ENCODE measurements at places on chromosomes 1 and 21. TPM values are rescaled to one million over a fixed set of nuclear protein-coding genes. Genes with fewer than 3 reads are reported as not detected.

DNA sequence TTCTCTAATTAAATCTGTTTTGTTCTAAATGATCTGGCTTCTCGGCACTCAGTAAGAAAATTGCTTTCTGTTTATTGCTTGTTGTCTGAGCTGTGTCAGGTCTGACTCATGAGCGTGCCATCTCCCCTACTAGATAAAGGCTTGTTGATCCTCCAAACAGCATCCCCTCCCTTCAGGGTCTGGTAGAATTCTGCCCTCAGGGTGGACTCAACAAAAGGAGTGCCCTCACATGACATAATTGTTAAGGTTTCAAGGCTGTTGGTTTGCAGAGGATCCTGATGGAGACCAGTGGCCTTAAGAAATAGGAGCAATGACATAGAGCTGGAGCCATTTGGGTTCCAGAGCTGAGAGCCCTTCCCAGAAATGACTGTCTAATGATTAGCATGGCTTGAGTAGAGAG lies 36.0 kb upstream of the ATP2B4 start:
- no peaks in the 10 kb centered on the region for H3K36me3 ChIP-seq
- peaks cover 20% of the 10 kb centered on the region for H3K4me1 ChIP-seq
- DNase-seq: no peak
- no peaks in the 10 kb centered on the region for H3K27me3 ChIP-seq

DNA sequence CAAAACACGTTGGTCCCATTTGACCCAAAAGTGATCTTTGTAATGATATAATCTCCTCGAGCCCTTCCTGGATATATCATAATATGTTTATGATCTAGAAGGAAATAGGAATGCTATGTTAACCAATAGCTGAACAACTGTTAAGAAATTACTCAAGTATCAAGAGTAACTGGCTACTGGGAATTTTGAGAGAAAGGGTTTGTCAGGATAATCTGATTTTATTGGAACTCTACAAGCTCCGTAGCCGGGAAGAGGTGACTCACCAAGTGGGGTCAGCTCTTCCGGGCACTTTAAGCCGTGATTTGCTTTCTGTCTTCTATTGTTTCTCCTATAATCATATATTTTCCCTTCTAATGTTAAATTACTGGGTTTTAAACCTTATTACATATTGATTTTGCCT lies 250.5 kb upstream of the POGK start:
- no peaks in the 10 kb centered on the region for H3K36me3 ChIP-seq
- no peak overlapping the region for H3K4me3 ChIP-seq
- no peak overlapping the region for H3K27ac ChIP-seq
- no peaks in the 10 kb centered on the region for H3K27me3 ChIP-seq

GRCh38 chr1:167486090-167486824 lies 32.1 kb downstream of the CD247 start:
- H3K4me1 ChIP-seq: no peaks in the 10 kb centered on the region
- H3K36me3 ChIP-seq: no peaks in the 10 kb centered on the region
- no peaks in the 10 kb centered on the region for H3K27me3 ChIP-seq
- no peak for DNase-seq

GRCh38 chr1:230073371-230074035 lies 6.5 kb downstream of the GALNT2 start:
- no peaks in the 10 kb centered on the region for H3K36me3 ChIP-seq
- no peaks in the 10 kb centered on the region for H3K27me3 ChIP-seq
- peak; percentile 53 for DNase-seq
- no peak overlapping the region for H3K27ac ChIP-seq
- H3K4me3 ChIP-seq: no peak overlapping the region

DNA sequence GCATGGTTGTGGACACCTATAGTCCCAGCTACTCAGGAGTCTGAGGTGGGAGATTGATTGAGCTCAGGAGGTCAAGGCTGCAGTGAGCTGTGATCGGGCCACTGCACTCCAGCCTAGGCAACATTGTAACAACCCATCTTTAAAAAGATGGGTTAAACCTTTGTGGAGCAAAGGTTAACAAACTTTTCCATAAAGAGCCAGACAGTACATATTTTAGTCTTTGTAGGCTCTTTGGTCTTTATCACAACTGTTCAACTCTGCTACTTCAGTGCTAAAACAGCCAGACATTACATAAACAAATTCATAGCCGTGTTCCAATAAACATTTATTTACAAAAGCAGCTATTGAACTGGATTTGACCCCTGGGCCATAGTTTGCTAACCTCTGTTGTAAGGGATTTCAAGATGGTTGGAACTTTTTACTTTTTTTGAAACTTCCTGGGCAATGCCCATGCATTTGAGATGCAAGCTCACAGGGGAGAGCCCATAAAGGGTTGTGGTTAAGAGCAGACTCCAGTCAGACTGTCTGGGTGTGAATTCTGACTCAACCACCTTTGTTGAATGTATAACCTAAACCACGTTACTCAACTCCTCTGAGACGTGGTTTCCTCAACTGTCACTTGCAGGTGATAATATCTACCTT lies 10.8 kb downstream of the INAVA start:
- no peak overlapping the region for H3K27ac ChIP-seq
- no peaks in the 10 kb centered on the region for H3K4me1 ChIP-seq
- H3K36me3 ChIP-seq: no peaks in the 10 kb centered on the region
- no peaks in the 10 kb centered on the region for H3K27me3 ChIP-seq

Gene UCK2
- 29.3 TPM for total RNA-seq

GRCh38 chr1:200588698-200589097 lies 31.9 kb downstream of the KIF14 start:
- no peaks in the 10 kb centered on the region for H3K4me1 ChIP-seq
- DNase-seq: no peak
- no peaks in the 10 kb centered on the region for H3K27me3 ChIP-seq
- no peak overlapping the region for H3K4me3 ChIP-seq

DNA sequence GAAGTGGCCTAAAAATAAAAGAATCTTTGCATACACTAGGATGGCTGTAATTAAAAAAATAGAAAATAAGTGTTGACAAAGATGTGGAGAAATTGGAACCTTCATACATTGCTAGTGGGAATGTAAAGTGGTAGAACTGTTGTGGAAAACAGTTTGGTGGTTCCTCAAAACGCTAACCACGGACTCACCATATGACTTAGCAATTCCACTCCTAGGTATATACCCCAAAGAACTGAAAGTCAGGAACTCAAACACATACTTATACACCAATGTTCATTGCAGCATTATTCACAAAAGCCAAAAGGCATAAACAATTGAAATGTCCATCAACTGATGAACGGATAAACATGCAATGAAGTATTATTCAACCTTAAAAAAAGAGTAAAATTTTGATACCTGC lies 10.8 kb upstream of the HMGCL start:
- peaks cover 12% of the 10 kb centered on the region for H3K4me1 ChIP-seq
- H3K27ac ChIP-seq: no peak overlapping the region
- H3K4me3 ChIP-seq: no peak overlapping the region
- H3K27me3 ChIP-seq: peaks cover 10% of the 10 kb centered on the region
- H3K36me3 ChIP-seq: no peaks in the 10 kb centered on the region
- no peak for DNase-seq

GRCh38 chr1:3573500-3573899 lies 37.8 kb downstream of the MEGF6 start:
- no peaks in the 10 kb centered on the region for H3K36me3 ChIP-seq
- DNase-seq: peak; percentile 77
- H3K27ac ChIP-seq: no peak overlapping the region
- no peaks in the 10 kb centered on the region for H3K4me1 ChIP-seq
- H3K27me3 ChIP-seq: no peaks in the 10 kb centered on the region

- H3K27ac ChIP-seq: peak overlapping the region; percentile 18
- DNase-seq: no peak
- no peaks in the 10 kb centered on the region for H3K36me3 ChIP-seq
- H3K27me3 ChIP-seq: no peaks in the 10 kb centered on the region
- H3K4me1 ChIP-seq: no peaks in the 10 kb centered on the region
Observed at GRCh38 chr1:223887747-223888418, 42.1 kb upstream of the TP53BP2 start.

Gene FCGR1A
- total RNA-seq: 0.71 TPM

DNA sequence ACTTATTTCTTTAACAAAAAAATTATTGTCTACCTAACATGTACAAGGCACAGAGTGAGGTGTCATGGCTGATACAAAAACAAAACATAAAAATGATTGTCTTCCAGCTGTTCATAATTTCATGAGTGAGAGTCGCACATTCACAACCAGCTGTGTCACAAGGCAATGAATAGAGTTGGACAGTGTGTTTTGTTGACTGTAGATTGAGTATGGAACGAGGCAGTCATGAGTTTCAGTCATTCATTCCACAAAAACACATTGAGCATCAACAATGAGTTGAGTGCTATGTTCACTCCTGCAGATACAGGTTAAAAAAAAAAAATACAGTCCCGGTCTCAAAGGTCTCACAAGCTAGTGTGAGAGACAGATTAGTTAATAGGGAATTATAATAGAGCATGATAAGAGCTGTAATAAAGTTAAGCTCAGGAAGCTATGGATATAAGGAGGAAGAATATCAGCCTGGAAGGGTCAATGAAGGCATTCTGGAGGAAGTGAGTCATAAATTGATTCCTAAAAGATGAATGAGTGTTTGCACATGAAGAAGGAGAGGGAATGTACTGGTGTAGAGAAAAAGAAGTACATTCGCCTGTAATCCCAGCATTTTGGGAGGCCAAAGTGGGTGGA lies 47.8 kb upstream of the ARHGAP29 start:
- no peaks in the 10 kb centered on the region for H3K36me3 ChIP-seq
- no peak overlapping the region for H3K4me3 ChIP-seq
- DNase-seq: no peak
- H3K4me1 ChIP-seq: peaks cover 9% of the 10 kb centered on the region
- H3K27me3 ChIP-seq: no peaks in the 10 kb centered on the region
- no peak overlapping the region for H3K27ac ChIP-seq

DNA sequence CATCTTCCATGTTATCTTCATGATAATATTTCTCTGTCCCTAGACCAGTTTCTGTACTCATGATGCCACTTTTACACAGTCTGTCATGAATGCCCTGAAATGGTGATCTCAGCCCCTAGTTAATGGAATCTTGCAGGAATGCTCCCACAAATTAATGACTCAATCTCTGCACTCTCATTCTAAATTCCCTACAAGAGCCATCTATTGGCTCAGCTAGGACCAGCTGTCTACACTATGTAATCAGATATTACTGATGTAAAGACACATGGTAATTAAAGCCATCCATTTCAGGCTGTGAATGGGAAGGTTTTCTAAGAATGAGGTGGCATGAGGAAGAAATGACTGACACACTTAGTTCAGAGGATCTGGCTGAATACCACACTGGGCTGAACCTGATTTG lies 199.1 kb upstream of the KCND3 start:
- H3K27me3 ChIP-seq: no peaks in the 10 kb centered on the region
- no peak for DNase-seq
- no peaks in the 10 kb centered on the region for H3K4me1 ChIP-seq
- no peak overlapping the region for H3K27ac ChIP-seq

Gene ASPM
- 0.83 TPM for total RNA-seq

Gene GBP2
- 150 TPM for total RNA-seq

DNA sequence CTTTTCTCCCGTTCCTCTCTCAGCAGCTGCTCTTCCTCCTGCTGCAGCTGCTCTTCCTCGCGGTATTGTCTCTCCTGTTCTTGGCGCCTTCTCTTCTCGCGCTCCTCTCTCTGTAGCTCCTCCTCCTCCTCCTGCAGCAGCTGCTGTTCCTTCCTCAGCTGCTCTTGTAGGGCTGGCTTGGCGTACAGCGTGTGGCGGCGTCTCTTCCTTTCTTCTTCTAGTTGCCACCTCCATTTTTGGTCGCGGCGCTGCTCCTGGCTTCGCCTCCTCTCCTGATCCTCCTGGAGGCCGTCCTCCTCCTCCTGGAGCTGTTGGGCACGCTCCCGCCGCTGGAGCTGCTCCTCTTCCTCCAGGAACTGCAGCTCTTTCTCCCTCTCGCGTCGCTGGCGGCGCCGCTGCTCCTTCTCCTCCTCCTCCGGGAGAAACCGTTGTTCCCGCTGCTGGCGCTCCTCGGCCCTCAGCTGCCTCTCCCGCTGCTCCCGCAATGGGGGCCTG lies 4.8 kb downstream of the TCHH start:
- peaks cover 45% of the 10 kb centered on the region for H3K4me1 ChIP-seq
- no peak for DNase-seq
- H3K27me3 ChIP-seq: peaks cover 100% of the 10 kb centered on the region

DNA sequence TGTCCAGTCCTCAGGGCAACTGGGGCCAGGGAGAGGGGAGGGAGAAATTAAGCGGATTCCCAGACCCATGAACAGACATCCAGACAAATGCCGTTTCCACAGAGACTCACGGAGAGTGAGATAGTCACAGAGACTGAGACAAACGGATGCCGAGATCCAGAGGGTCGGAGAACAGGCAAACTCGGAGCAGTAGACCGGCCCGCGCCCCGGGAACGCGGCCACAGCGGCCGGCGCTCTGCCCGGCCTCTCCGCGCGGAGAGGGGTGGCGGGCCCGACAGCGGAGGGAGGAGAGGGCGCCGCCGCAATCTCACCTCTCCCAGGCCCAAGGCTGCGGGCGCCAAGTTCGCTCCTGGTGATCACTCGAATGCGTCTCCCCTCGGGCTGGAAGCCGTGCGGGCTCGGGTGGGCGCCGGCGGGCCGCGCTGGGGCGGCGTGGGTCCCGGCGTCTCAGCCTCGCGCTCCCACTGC lies 831 bp upstream of the FOXD2 start:
- peaks cover 99% of the 10 kb centered on the region for H3K27me3 ChIP-seq
- no peak for DNase-seq
- H3K4me3 ChIP-seq: peak overlapping the region; percentile 57
- no peaks in the 10 kb centered on the region for H3K36me3 ChIP-seq
- peaks cover 59% of the 10 kb centered on the region for H3K4me1 ChIP-seq
- peak overlapping the region; percentile 73 for H3K27ac ChIP-seq

Gene CYYR1
- total RNA-seq: 13.0 TPM

Gene AVPR1B
- total RNA-seq: not detected

Gene PBXIP1
- total RNA-seq: 223 TPM

Gene APCS
- not detected for total RNA-seq

DNA sequence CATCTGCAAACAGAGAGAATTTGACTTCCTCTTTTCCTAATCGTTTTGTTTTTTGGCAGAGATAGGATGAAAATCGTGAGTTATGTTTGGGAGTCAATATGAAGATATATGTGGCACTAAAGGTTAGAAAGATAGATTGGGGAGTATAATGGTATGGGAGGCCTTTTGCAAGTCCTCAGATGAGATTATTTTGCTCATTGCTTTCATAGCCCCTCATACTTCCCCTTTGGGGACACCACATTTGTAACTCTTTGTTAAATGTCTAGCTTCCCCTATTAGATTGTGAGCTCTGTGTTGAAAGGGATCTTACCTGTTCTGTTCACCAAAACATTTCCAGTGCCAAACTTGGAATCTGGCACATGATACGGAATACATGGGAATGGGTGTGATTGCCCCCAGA lies 30.2 kb downstream of the RAVER2 start:
- no peak overlapping the region for H3K4me3 ChIP-seq
- H3K36me3 ChIP-seq: peaks cover 19% of the 10 kb centered on the region
- no peak for DNase-seq
- no peaks in the 10 kb centered on the region for H3K27me3 ChIP-seq
- H3K4me1 ChIP-seq: no peaks in the 10 kb centered on the region
- no peak overlapping the region for H3K27ac ChIP-seq

Gene BLACAT1
- not detected for total RNA-seq

- peaks cover 40% of the 10 kb centered on the region for H3K4me1 ChIP-seq
- no peak overlapping the region for H3K4me3 ChIP-seq
- peak overlapping the region; percentile 81 for H3K27ac ChIP-seq
- peaks cover 13% of the 10 kb centered on the region for H3K27me3 ChIP-seq
Observed at GRCh38 chr1:15756143-15757015, 2.2 kb upstream of the FBLIM1 start.

GRCh38 chr1:212777151-212777550 lies 14.4 kb downstream of the NSL1 start:
- H3K27me3 ChIP-seq: no peaks in the 10 kb centered on the region
- no peak overlapping the region for H3K27ac ChIP-seq
- no peaks in the 10 kb centered on the region for H3K36me3 ChIP-seq
- H3K4me3 ChIP-seq: no peak overlapping the region

All from sigmoid colon (tissue), 7 donors.